ENCODE measurements at places on chromosomes 1 and 21.

- no peak for DNase-seq
Measured at GRCh38 chr21:42518215-42518614, 4.6 kb downstream of the SLC37A1 start.

DNA sequence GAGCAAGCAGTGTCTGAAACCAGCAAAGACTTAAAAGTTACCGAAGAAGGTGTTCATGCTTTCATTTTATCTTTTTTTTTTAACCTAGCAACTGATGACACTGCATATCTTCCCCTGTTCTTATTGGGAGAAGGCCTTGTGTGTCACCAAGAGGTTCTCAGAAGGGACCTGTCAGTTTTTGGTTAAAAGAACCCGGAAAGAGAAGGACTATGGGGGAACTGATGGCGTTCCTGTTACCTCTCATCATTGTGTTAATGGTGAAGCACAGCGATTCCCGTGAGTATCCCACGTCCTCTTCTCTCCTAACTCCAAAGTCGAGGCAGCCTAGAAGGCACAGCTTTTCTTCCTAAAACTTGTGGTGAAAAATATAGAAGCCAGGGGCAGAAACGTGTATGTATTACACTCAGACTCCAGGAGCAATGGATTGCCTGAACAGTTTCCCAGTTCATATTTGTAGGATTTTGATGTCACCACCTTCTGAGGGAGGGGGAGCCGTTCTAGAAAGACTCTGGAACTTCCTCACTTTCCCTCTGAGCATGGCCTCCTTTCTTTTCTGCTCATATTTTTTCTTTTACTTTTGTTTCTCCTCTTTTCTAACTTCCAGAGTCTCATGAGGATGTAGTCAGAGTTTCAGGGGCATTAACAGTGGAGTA is at the start of gene MR1:
Gene MR1, plus strand, starts transcription at position 185 of the 653 bp plus-strand sequence. Its CDS starts 25 bp downstream, at position 210.
- peak; percentile 44 for DNase-seq

GRCh38 chr1:8560611-8561544 is 243.0 kb downstream of the SLC45A1 start:
- DNase-seq: peak; percentile 37

DNA sequence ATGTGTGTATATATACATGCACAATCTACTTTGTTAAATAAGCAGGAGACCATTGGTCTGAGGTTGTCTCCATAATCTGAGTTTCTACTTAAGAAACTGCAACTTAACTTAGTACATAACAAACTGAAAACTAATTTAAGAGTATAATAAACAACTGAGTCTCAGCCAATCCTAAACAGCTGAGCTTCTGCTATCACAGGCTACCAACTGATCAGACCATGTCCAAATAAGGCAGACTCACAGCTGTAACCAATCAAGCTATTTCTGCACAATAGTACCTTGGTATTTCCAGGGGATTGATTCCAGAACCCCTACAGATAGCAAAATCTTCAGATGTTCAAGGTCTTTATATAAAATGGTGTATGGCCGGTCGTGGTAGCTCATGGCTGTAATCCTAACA is 26.0 kb upstream of the C1orf146 start:
- no peak for DNase-seq

DNA sequence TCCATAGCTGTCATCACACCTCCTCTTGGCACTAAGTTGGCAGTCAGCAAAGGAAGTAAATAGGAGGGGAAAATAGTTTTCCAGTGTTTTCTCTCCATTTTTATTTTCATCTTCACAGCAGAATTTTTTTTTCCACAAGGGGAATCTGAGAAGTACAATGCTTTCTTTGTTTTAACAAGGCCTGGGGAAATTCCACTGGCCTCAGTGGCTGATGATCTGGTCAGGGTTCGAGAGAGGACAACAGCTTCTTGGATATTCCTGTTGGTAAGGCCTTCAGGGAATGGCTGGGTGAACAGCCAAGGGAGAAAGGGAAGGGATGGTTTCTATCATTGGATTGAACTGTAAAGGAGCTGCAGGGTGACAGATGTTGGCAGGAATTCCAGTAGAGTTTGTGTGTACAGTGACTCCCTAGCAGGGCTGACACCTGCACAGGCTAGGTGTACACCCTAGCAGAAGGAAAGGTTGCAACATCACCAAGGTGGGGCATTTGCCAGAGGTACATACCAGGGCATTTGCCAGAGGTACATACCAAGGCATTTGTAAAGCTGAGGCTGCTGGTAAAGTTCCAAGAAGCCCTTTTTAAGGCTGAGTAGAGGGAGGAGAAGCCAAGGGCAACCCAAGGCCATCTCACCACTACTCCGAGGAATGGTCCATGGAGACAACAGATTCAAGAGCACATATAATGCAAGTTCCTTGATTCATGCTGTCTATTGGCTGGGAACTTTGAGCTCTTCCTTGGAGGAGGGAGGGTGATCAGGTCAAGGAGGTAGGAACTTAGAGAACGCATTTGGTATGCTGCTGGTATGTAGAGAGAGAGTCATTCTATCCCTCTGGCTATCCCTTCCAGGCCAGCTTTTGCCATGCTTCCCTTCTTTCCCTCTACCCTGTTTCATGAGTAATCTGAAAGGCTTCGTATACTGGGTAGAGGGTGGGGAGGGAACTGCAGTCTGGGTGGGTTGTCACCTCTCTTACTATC is 3.1 kb downstream of the GJA5 start:
- DNase-seq: no peak

GRCh38 chr1:183394435-183394834 is 23.7 kb downstream of the NMNAT2 start:
- DNase-seq: no peak

GRCh38 chr1:246622035-246622652 is 55.9 kb downstream of the CNST start:
- DNase-seq: no peak

DNA sequence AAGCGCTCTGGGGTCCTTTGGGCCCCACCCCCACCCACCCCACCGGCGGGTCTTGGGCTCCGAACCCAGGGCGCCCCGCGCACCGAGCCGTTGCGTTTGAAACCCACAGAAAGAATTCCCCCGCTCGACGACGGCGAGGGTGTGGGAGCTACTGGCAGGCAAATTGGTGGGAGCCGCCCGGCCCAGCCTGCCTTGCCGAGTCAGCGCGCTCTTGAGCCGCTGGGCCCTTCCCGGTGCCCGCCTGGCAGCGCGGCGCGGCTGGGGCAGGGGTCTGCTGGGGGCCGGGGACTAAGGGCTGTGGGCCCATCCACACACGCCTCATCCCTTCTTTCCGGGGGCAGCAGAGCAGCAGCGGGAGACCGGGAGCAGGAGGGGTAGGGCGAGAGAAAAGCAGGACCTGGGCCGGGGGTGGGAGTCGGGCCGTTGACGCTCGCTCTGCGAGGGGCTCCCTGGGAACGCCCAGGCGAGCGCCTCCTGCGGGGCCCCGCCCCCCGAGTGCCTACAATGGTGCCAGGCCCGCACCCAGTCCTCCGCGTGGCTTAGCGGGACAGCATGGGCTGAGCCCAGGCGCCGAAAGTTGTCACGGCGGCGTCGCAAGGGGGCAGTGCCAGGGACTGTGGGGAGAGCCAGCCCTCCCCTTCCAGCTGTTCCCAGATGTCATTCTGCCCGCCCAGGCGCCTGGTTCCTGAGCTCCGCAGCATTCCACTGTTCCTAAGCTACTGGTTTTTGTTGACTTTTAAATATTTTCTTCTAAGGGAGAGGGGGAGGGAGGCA is at the start of gene C1orf94:
Gene C1orf94, plus strand, starts transcription at position 78 of the 774 bp plus-strand sequence. CDS start 883 bp downstream, outside the sequence.
- DNase-seq: no peak

DNA sequence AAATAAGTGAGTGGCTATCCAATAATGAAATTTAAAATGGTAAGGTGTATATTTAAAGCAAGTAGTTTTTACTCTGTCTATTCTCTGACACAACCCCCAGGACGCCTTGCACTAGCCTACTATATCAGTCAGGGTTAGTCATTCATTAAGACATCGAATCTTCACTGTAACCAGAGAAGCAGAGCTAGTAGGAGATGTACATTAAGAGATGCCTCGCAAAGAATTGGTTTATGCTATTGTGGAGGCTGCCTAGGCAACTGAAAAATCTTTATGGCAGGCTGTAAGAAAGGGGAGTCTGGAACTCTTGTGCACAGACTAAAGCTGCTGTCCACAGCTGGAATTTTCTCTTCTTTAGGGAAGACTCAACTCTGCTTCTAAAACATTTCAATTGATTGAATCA is 28.8 kb downstream of the NTNG1 start:
- DNase-seq: no peak

DNA sequence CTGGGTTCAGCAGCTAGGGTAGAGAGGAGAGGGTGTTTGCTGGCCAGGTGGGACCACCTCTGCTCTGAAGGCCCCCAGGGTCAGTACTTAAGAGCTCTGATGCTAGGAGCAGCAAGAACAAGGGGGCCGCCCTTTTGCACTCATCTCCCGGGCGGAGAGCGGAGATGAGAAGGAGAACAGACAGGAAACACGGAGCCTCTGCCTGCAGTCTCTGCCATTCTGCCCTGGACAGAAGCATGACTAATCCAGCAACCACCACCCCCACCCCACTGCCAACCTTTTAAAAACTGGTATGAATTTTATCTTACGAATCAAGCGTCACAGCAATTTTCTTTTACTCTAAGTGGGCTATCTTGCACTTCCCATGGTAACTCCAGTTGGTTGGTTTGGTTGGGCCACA is 34.5 kb downstream of the PARP1 start:
- no peak for DNase-seq

DNA sequence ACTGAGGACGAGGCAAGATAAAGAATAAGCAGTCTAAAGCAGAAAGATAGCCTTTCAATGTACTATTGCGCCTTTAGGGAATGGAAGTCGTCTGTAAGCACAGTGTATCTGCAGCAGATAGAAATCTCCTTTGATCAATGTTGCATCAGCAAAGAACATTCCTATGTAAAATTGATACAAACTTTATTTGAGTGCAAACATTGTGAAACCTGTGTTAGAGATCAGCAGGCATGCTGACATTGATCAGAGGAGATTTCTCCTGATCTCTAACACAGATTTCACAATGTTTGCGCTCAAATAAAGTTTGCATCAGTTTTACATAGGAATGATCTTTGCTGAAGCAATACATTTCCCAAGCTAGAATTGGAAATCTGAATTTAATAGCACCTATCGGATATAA is 1446.8 kb downstream of the MRPL39 start:
- DNase-seq: no peak

GRCh38 chr1:224488806-224489499 is 54.4 kb upstream of the WDR26 start:
- DNase-seq: no peak

DNA sequence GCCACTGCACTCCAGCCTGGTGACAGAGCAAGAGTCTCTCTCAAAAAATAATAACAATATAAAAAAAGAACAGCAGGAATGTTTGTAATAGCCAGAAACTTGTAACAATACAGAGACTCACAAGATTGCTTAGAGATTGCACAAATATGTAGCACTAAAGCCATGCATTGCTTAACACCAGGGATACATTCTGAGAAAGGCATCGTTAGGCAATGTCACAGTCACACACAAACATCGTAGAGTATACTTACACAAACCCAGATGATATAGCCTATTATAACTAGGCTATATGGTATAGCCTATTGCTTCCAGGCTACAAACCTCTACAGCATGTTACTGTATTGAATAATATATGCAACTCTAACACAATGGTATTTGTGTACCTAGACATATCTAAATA is 45.3 kb downstream of the GPATCH2 start:
- no peak for DNase-seq

DNA sequence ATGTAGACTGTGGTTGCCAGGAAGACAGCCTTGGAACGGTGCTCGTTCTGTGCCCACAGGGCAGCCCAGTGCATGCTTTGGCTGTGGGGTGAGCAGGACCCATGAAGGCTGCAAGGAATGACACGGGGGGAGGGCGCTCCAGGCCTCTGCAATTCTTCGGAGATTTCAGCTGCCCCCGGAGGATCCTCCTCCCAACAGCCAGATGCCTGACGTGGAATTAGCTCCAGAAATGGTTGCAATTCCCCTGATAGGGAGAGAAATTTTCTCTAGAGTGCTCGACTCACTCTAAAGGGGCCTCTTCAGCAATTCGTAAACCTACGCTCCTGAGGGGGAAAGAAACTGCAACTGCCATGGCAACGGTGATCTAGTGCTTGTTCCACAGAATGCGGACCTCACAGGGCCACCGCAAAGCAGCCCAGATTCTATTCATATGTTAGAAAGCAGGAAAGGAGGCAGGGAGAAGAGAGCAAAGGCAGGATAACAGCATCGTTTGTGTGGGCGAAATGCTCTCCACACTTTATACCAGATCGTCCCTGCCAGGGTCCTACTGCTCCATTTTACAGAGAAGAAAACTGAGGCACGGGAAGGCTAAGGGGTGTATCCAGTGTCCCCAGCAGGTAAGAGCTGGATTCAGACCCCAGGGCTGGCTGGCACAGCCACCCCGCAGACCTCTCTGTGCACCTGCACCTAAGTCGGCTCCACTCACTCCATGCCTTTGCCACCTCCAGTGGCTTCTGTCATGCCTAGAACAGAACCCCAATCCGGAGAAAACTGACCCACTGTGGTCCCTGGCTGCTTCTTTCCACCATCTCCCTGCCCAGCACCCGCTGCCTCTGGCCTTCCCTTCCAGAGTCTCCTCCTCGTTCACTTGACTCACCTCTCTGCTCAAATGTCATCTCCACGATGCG is 11.9 kb upstream of the PDE9A start:
- no peak for DNase-seq

DNA sequence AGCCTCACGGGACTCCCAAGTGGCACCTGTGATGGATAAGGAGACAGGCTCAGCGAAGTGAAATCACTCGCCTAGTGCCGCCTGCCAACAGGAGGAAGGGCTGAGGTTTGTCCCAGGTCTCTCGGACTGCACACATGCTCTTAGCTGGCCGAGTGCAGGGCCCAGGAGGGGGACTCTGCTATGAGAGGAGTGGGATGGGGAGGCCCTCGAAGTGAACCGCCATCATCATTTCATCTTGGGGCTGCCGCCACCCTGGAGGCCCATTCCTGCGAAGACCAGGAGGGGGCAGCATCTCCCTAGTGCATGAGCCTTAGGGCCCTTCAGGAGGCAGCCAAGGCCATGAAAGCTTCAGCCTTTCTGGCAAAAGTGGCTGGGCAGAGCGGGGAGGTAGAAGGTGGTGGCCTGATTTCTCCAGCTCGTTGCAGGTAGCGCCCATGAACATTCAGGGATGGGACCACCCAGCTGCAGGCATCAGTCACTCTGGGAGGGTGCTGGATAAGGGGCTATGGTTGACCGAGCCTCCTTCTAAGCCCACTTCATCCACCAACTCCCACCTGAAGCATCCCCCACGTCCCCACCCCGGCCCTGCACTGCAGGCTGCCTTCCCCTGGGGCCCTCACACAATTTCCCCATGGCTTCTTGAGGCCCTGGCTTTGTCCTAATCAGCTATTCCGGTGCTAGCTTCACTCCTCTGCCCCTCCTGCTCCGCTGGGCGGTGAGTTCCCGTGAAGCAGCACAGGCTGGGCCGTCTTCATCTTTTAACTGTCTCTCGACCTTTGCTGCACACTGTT is 17.2 kb upstream of the RASSF5 start:
- peak; percentile 82 for DNase-seq

- no peak for DNase-seq
Measured at GRCh38 chr1:208105756-208106155, 138.4 kb downstream of the PLXNA2 start.

Measured in stimulated activated CD4-positive, alpha-beta T cell treated with anti-CD3 and anti-CD28 coated beads, Interleukin-4, amount 100 ng/mL, for 24 hours (primary cell).